ENCODE measurements at places on chromosomes 7 and 10. TPM values are rescaled to one million over a fixed set of nuclear protein-coding genes. Genes with fewer than 3 reads are reported as not detected.

Gene CPA5
- total RNA-seq, result not detected

Gene SOSTDC1
- total RNA-seq, result not detected

Gene ZNF736
- 25.7 TPM for total RNA-seq

Gene EGR2
- total RNA-seq, result 16.1 TPM

Gene CCL24
- 74.3 TPM for total RNA-seq

Gene ODAD2
- total RNA-seq, result not detected

Gene CUL1
- 50.6 TPM for total RNA-seq

Gene TRUB1
- 12.4 TPM for total RNA-seq

Gene ASIC3
- 2.9 TPM for total RNA-seq

Gene CRTAC1
- total RNA-seq, result 0.35 TPM

Gene FAM131B
- 0.37 TPM for total RNA-seq

Gene PDCD11
- total RNA-seq, result 25.2 TPM

Gene TAS2R41
- not detected for total RNA-seq

Gene TCAF2
- total RNA-seq, result 5.5 TPM

Gene KLF14
- total RNA-seq, result 1.1 TPM

Gene CFAP69
- 11.1 TPM for total RNA-seq

Gene SKIDA1
- total RNA-seq, result 0.91 TPM

Gene LMOD2
- total RNA-seq, result not detected

Gene NUTM2A
- total RNA-seq, result 2.2 TPM

Gene CLDN4
- total RNA-seq, result 0.18 TPM

Gene IGFBP3
- 81.4 TPM for total RNA-seq

Gene SAMD9
- total RNA-seq, result 29.7 TPM

Gene CUBN
- total RNA-seq, result 8.3 TPM

Gene ANKRD61
- total RNA-seq, result 0.37 TPM

Gene ACSM6
- not detected for total RNA-seq

Gene ITGB8
- 0.11 TPM for total RNA-seq

Gene HOXA6
- 0.91 TPM for total RNA-seq

Gene OR2A1
- total RNA-seq, result 0.49 TPM

Gene HOXA4
- total RNA-seq, result 4.0 TPM

Gene OR2A7
- 6.4 TPM for total RNA-seq

Gene ABCB4
- total RNA-seq, result 19.5 TPM

Gene SYT15B
- 1.9 TPM for total RNA-seq

Gene C7orf33
- not detected for total RNA-seq

Gene ITGA8
- total RNA-seq, result 30.7 TPM

Gene SNX10
- 31.0 TPM for total RNA-seq

Gene FAM200A
- total RNA-seq, result 6.1 TPM

Gene PLXNA4
- 8.9 TPM for total RNA-seq

Gene HOXA13
- total RNA-seq, result not detected

Gene AKR1C1
- 5.8 TPM for total RNA-seq

Gene COX19
- total RNA-seq, result 29.1 TPM

Gene MRC1
- 181 TPM for total RNA-seq

Gene TBL2
- 29.3 TPM for total RNA-seq

Gene SHH
- total RNA-seq, result not detected

Gene FAM237B
- not detected for total RNA-seq

Gene TECPR1
- total RNA-seq, result 46.1 TPM

Gene TAC1
- total RNA-seq, result 111 TPM

Gene RNF32
- not detected for total RNA-seq

Gene TRIM73
- total RNA-seq, result 7.7 TPM

Gene EPO
- not detected for total RNA-seq

Gene COL28A1
- 0.20 TPM for total RNA-seq

Gene ST8SIA6
- total RNA-seq, result 0.66 TPM

Gene CEP55
- 3.3 TPM for total RNA-seq

Gene LBX1
- total RNA-seq, result not detected

All from spleen (tissue), 13 donors.